NCI-H2107 (cell line): ENCODE measurements at places on chromosomes 11 and 22.

DNA sequence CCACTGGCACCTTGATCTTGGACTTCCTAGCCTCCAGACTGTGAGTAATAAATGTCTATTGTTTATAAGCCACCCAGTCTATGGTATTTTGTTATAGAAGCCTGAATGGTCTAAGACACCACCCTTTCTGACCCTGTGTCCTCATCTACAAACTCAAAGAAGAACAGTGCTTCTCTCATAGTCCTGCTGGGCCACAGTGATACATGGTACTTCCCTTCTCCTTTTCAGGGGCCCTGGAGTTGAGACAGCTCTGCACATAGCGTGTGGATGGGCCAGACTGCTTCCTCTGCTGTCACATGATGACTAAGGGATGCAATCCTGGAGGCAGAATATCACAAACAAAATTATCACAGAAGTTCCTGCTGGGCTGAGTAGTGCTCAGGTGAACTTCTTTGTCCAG is 5.0 kb downstream of the KCNJ11 start:
- no peak for DNase-seq

- no peak for DNase-seq
These were observed 34.9 kb upstream of the OR10G7 start for GRCh38 chr11:124075841-124076651.

GRCh38 chr22:24380220-24380904 is 47.0 kb upstream of the ADORA2A start:
- DNase-seq, result no peak

DNA sequence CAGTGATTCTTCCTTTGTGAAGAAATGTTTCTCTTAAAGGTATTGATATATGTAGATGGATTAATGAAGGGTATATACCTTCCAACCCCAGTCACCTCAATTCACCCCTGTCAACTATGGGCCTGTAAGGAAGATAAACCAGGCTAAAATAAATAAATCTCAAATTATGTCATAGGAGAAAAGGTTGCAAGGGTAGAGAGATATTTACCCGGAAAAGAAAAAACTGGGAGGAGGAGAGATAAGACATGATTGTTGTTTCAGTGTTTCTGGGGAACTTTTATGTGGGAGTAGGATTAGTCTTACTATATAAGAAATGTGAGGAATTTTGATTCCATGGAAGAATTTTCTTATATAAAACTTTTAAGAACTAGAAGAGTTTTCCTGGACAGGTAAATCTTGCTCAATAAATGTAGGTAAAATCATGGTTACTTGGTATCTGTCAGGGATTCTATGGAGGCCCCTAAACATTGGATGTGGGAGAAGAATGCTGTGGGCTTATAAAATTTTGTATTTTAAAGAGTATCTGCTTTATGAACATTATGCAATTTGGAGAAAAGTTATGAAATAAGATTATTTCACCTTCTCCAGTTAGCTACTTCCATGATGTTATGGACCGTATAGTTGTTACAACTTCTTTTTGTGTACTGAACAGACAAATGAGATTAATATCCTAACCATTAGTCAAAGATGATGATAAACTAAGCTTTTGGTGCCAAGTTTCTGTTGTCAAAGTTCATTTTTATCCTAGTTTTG is 6.4 kb downstream of the YAP1 start:
- DNase-seq, result no peak

DNA sequence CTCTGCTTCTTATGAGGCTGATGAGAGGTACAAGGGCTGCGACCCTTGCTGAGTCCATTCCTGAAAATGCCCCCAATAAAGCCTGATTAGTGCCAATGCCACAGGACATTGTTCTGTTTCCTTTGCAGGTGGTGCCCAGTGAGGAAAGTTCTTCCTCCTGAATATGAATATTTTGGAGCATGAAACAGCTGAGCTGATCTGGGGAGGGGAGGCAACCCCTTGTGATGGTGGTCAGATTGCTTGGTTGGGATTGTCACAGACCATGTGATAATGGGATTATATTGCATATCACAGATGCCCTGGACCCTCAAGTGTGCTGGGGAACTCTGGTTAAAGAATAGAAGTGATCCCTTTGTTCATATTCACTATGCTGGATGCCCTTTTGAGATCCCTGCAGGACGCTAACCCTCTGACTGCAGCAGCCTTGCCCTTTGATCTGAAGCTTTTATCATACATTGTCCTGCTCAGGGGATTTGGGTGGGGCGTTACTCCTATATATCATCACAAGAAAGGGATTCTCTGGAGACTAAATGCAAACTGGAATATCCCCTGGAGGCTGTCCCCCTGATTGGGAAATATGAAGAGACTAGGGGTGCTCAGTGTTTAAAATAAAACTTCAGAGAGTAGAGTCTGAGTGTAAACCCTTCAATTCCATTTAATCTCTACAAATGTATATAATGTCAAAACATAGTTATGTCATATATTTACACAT is 76.9 kb upstream of the TOP3B start:
- DNase-seq, result no peak

GRCh38 chr11:73249304-73249703 is 22.8 kb upstream of the P2RY6 start:
- no peak for DNase-seq

DNA sequence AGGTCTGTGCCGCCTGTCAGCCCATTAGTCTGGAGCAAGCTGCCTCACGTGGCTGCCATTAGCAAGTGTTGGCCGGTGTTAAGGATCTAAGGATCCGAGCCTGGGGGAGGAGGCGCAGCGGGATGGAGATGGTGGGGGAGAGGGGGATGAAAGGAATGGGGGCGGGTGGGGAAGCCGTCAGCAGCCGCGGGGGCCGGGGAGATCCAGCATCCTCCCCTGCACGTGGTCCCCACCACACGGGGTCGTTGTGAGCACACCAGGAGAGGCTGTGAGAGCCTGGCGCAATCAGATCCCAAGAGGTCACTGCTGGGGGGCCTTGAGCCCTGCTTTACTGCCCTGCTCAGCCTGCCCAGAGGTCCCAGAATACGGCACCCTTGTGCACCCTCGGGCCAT is 7.3 kb downstream of the CABP7 start:
- DNase-seq, result no peak

DNA sequence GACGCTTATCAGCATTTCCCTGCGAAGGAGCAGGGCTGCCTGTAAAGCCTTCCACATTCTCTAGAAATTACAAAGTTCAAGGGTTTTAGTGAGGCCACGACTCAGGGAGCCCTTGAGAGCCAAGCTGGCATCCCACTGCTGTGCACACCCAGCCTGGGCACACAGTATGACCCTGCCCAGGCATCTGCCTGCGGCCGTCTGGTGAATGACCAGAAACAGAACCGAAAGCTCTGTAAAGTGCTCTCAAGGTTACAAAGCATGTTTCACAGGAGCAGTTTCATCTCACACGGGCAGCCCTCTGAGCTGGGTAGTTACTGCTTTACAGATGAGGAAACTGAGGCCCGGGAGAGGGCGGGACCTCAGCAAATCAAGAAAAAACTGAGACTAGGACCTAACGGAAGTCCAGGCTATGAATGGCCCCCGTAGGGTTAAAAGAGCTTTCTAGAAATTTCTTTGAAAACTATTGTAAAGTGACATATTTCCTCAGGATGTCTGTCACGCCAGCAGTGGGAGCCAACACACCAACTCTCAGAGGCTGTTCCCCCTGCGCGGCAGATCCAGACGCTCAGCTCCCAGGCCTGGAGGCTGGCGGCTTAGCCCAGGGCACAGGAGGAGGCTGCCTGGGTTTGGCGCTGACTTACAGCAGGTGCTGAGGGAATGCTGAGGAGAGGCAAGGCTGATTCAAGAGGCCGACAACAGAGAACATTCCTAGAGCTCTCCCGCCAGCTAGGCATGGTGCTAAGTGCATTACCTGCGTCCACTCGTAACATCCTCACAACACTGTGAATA is 7.7 kb upstream of the TCF20 start:
- DNase-seq, result no peak

DNA sequence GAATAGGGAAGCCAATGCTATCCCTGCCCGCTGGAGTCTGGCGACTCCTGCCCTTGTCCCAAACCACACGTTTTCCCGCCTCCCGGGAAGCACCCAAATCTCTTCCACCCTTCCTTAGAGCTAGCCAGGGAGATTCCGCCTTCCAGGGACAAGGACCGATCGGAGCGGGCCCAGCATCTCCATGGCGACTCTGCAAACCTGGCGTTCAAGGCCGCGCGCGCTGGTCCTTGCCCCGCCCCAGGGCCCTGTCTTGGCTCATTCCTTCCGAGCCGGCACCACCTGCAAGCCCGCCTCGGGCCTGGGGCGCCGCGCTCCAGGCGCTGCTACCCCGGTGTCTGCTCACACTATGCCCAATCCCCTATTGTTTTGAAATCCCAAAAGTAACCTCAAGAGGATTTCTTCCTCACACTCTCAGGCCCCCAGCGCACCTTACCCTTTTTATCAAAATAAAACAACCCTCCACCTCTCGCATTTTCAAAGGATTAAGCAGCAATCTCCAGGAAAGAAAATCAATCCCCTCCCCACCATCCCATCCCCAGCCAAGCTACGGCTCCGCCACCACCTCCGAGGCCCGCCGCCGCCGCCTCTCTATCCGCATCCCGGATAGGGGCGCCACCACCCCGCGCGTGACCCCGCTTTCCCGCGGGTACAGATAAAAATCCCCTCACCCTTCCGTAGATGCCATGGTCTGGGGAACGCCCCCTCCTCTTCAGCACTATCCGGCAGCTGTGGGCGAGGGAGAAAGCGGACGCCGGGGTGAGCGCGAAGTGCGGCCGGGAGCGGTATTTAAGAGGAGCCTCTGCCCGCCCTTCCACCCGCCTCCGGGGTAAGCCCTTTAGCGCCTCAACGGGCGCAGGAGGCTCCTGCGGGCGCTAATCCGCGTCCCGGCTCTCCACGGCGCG is 825 bp downstream of the SLC1A2 start:
- DNase-seq, result no peak

- no peak for DNase-seq
These were observed 3.4 kb upstream of the ANO1 start for GRCh38 chr11:70074746-70075145.

- DNase-seq, result no peak
These were observed 105.1 kb downstream of the GUCY1A2 start for GRCh38 chr11:106913141-106913540.

DNA sequence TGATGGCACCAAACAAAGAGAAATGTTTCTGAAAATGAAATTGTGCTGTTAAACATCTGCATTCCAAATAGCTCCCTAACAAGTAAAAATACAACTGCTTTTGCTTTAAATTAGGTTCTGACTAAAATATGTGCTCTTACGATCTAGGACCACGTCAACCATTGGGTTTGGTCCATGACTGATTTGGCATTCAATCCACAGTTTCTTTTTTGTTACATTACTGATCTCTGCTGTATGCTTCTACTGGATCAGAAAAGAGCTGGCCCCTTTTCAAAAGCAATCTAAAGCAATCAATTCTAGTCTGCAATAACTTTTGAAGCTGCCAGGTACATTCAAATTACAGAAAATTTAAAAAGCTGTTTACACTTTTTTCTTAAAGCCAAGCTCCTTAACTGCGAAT is 1047.1 kb upstream of the CCDC90B start:
- DNase-seq, result no peak

GRCh38 chr11:78533399-78533798 is 41.3 kb downstream of the NARS2 start:
- DNase-seq, result no peak
